ENCODE measurements at places on chromosomes 16 and 17.

GRCh38 chr17:27602721-27603420 lies 28.1 kb upstream of the LGALS9 start:
- peak; percentile 62 for DNase-seq

- DNase-seq: no peak
These were observed 19.5 kb downstream of the PLLP start for GRCh38 chr16:57264950-57265371.

- DNase-seq: no peak
These were observed 279.9 kb downstream of the IRX3 start for GRCh38 chr16:54006693-54007092.

GRCh38 chr17:36131421-36131820 lies 27.8 kb downstream of the CCL4 start:
- no peak for DNase-seq

DNA sequence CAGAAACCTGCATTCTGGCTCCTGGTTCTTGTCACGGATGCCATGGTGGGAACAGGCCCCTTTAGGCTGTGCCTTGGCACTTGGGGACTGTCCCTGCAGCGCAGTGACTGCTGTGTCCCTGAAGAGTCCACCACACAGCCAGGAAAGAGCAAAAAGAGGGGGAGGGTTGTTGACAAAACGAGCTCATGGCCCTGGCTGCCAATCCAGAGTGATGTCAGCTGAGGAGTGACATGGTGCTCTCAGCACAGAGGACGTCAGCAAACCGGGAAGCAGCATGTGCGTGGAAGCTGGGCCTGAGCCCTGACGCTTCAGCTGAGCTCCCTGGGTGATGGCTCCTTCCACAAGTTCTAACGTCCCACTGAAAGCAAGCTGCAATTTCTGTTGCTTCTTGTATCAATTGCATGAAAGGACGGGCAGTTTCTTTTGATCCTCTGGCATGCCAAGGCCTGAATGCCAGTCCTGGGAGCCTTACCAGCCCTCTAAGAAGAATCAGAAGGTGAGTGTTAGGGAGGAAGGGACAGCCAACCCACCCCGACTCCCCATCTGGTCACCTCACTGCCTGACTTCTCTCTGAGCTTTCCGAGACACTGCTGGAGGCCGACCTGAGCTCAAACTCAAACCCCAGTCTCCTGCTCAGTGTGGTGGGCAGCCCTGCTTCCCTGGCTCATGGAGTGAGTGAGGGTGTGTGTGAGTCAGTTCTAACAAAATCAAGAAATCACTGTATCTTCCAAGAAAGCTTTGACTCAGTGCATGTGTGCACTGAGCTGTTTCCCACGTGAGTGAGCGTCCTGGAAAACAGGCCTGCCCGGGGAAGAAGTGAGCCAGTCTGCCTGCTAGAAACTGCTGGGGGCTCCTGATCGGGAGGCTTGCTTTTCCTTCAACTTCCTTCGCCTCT lies 14.7 kb upstream of the WNT3 start:
- DNase-seq: no peak

GRCh38 chr17:48554412-48555257 lies 9.7 kb upstream of the HOXB2 start:
- no peak for DNase-seq

- DNase-seq: no peak
These were observed at the start of gene RPRML for GRCh38 chr17:46979147-46979863. Gene RPRML, minus strand, starts transcription at chr17:46979253. Its CDS starts 246 bp downstream, at chr17:46979007.

DNA sequence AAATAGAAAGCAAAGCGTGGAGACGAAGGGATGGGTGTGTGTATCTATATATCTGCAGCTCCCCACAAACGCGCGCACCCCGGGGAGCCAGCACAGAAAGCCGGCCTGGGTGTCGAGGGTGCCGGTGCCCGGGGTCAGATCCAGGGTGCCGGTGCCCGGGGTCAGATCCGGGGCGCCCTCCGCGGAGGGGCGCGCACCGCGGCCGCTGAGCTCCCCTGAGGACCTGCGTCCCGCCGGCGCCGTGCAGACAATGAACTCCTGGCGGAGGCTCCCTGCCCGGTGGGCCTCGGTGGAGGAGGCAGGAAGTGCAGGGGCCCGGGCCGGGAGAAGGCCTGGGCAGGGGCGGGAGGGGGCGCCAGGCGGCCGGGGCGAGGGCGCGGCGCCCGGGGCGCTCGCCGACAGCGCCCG lies 1.1 kb downstream of the ZNF423 start:
- no peak for DNase-seq

DNA sequence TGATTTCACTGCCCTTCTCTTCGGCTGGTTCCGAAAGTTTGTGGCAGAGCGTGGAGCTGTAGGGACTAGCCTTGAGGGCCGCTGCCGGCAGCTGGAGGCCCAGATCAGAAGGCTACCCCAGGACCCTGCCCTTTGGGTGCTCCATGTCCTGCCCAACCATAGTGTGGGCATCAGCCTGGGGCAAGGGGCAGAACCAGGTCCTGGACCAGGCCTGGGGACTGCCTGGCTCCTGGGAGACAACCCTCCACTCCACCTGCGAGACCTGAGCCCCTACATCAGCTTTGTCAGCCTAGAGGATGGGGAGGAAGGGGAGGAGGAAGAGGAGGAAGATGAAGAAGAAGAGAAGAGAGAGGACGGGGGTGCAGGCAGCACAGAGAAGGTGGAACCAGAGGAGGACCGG lies 856 bp upstream of the CXCL16 start:
- no peak for DNase-seq

GRCh38 chr17:9895923-9896322 lies 9.1 kb downstream of the RCVRN start:
- DNase-seq: no peak

- peak; percentile 21 for DNase-seq
These were observed 27.5 kb upstream of the PIK3R6 start for GRCh38 chr17:8894673-8895578.

GRCh38 chr17:73541111-73541510 lies 103.1 kb downstream of the SDK2 start:
- DNase-seq: no peak

DNA sequence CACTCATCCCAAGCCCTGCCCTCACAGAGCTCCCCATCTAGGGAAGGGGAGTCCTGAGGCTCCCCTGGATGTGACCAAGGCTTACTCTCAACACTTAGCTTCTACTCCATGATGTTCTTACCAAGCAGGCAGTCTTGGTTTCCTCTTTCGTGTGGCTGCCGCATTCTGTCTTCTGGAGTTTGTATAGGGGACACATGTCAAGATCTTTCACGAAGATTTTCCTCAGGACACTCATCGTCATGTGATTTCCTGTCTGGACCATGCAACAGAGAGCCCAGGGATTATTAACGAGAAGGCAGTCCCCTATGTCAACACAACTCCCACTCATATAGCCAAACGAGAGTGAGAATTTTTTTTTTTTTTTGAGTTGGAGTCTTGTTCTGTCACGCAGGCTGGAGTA lies 10.4 kb downstream of the PRSS54 start:
- DNase-seq: no peak

- no peak for DNase-seq
These were observed 521 bp downstream of the C16orf87 start for GRCh38 chr16:46830417-46830901.

GRCh38 chr16:64478252-64478906 lies 643.5 kb downstream of the CDH11 start:
- DNase-seq: no peak

- no peak for DNase-seq
These were observed 20.0 kb downstream of the ATP2A1 start for GRCh38 chr16:28898266-28898665.

DNA sequence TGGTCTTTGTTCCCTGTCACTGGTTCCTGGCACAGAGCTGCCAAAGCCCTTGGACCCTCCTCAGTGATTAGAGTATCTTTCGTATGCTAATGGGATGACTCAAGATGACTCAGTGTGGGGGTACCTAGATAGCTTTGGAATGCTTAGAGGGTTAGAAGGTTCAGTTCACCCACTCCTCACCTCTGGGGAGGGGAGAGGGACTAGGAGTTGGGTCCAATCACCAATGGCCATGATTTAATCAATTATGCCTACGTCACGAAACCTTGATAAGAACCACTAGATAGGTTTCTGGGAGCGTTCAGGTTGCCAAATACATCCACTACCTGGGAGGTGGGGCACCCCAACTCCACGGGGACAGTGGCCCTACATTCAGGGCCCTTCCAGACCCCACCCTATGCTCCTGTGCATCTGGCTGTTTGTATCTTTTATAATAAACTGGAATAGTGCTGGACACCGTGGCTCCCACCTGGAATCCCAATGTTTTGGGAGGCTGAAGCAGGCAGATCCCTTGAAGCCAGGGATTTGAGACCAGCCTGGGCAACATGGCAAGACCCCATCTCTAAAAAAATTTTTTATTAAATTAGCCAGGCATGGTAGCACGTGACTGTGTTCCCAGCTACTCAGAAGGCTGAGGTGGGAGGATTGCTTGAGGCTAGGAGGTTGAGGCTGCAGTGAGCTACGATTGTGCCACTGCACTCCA lies 29.2 kb upstream of the LITAF start:
- DNase-seq: no peak

- no peak for DNase-seq
These were observed 3.1 kb downstream of the RAB11FIP4 start for GRCh38 chr17:31394544-31394943.

GRCh38 chr17:41153856-41154255 lies 4.2 kb upstream of the KRTAP4-5 start:
- no peak for DNase-seq

- no peak for DNase-seq
These were observed 17.9 kb upstream of the SPN start for GRCh38 chr16:29644973-29645693.

GRCh38 chr17:49637050-49637449 lies 40.8 kb downstream of the SPOP start:
- no peak for DNase-seq

- no peak for DNase-seq
These were observed 5.5 kb downstream of the KDM8 start for GRCh38 chr16:27208796-27209195.

DNA sequence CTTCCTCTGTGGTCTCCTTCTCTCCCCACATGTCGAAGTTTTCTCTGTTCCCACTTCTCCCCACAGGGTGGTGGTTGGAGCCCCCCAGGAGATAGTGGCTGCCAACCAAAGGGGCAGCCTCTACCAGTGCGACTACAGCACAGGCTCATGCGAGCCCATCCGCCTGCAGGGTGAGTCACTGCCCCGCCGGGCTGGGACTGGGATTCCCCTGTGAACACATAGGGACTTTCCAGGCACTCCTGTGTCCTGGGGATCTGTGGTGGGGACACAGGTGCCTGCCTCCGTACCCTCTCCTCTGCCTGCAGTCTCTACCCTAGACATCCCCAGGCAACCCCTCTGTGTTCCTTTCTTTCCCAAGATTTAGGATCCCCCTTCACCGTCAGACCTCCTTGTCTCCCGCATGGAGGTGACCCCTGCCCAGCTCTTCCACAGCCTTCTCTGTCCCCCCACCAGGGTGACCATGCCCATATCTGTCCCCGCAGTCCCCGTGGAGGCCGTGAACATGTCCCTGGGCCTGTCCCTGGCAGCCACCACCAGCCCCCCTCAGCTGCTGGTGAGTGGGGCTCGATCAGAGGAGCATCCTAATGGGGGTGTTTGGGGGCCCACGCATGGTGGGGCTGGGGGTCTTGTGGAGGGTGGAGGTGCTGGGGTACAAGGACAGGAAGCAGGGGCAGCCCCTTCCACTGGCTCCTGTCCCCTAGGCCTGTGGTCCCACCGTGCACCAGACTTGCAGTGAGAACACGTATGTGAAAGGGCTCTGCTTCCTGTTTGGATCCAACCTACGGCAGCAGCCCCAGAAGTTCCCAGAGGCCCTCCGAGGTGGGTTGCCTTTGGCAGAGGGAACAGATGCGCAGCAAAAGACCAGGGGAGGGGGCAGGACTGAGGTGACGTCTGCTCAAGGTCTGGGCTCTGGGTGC lies 5.8 kb downstream of the ITGAM start:
- DNase-seq: peak; percentile 42

- DNase-seq: no peak
These were observed 28.7 kb downstream of the GOSR1 start for GRCh38 chr17:30505868-30506417.

GRCh38 chr16:71789136-71789535 lies 19.5 kb downstream of the AP1G1 start:
- no peak for DNase-seq

GRCh38 chr17:43755389-43755875 lies 3.2 kb downstream of the SOST start:
- DNase-seq: no peak

DNA sequence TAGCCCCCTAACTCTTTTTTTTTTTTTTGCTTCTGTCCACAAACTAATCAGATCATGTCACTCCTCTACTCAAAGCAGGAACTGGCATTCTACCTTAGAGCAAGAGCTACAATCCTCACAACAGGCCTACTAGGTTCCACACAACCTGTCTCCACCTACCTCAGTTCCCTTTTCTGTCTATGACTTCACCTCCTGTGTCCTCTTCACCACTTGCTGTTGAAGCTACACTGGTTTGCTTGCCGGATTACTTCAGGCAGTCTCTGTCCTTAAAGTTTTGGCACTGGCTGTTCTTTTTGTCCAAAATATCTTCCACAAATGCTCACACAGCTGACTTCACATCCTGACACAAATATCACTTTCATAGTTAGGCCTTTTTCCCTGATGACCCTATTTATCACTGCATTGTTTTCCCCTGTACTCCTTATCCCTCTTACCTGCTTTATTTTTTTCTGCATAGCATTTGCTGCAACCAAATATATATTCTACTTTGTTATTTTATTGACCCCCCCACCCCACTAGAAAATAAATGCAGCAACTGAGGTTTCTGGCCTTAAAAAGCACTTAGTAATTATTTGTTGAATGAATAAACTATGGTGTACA lies 72.0 kb downstream of the KANSL1 start:
- no peak for DNase-seq

DNA sequence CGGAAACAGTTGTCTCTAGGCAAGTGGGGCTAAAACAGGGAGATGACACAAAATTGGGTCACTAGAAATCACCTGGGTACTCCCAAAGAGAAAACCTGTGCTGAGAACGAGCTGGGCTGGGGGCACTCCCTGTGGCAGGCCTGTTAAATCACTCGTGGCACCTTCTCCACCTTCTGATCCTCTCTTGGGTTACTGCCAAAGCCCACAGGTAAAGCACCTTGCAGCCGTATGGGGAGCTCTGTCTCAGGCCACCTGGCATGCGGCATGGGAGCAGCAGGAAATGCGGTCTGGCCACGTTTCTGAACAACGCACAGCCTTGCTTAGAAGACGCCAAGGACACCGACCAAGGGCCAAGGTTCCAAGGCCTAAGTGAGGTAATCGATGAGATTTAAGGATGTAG lies 21.5 kb upstream of the ICAM2 start:
- no peak for DNase-seq

DNA sequence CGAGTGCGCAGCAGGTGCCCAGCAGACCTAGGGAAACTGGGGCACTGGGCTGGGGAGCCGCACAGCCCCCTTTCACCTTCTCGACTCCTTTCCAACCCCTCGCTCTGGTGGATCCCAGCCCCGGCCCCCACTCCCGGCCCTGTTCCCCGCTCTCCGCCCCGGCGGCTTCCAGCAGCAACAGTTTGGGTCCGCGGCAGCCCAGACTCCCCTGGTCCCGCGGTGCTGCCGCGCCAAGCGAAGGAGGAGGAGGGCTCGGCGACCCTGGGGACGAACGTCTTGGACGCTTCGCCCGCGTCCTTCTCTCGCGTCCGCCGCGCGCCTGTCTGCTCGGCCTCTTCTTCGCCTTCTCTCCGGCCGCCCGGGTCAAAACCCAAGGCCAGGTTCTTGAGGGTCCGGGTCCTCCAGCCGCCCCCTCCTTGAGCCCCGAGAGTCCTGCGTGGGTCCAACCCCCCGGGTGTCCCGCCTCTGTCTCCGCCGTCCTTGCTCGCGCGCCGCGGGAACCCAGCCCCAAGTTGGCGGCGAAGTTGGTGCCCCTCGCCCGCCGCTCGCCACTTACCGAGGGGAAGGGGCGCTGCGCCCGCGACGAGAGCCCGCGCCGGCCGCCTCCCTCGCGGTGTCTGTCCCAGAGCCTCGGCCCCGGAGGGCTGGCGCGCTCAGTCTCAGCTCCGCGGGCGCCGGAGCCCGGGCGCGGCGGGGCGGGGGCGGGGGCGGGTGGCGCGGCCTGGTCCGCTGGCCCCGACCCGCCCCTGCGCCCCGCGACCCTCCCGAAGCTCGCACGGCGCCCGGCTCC lies 1.4 kb upstream of the GRIN2C start:
- DNase-seq: no peak
